Ascending aorta (tissue), 2 donors: ENCODE measurements at places on chromosomes 4 and X. TPM values are rescaled to one million over a fixed set of nuclear protein-coding genes. Genes with fewer than 3 reads are reported as not detected.

The UFSP2 gene
- total RNA-seq = 8.6 TPM

The CDS1 gene
- 0.11 TPM for total RNA-seq

The SMARCA1 gene
- total RNA-seq = 21.5 TPM

The TCEAL6 gene
- not detected for total RNA-seq

The TAF1 gene
- 63.2 TPM for total RNA-seq
